Stomach (tissue), 19 donors: ENCODE measurements at places on chromosomes 16 and 17. TPM values are rescaled to one million over a fixed set of nuclear protein-coding genes. Genes with fewer than 3 reads are reported as not detected.

The DBNDD1 gene
- total RNA-seq: not detected

The GCGR gene
- not detected for total RNA-seq

- H3K4me1 ChIP-seq: peaks cover 14% of the 10 kb centered on the region
- no peak overlapping the region for H3K4me3 ChIP-seq
- no peak for DNase-seq
These were observed 10.9 kb downstream of the CTRB2 start for GRCh38 chr16:75195811-75196790.

DNA sequence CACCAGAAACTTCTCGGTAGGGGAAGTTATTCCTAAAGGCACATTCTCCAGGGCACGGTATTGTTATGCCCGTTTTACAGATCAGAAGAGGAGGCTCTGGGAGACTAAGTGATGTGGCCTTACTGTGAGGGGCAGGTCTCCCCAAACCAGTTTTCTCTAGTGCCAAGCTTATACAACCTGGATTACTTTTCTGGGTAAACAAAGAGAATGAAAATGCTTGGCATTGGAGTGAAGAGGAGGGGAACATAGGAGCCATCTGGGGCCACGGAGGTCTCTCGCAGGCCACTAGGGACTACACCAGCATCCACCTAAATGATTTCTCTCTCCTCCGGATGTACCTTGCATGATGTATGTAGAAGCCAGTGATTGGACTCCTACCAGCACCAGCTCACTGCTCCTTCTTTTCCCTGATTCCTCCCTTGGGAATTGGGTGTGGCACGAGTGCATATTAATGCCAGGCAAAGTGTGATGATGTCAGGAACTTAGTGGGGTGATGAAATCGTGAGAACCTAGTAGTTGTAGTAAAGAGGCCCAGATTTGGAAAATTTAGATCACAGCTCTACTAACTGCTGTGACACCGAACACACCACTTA is 674 bp downstream of the TOM1L1 start:
- H3K27me3 ChIP-seq: peaks cover 5% of the 10 kb centered on the region
- no peak overlapping the region for H3K4me3 ChIP-seq
- H3K36me3 ChIP-seq: no peaks in the 10 kb centered on the region
- H3K4me1 ChIP-seq: peaks cover 12% of the 10 kb centered on the region
- no peak overlapping the region for H3K27ac ChIP-seq

DNA sequence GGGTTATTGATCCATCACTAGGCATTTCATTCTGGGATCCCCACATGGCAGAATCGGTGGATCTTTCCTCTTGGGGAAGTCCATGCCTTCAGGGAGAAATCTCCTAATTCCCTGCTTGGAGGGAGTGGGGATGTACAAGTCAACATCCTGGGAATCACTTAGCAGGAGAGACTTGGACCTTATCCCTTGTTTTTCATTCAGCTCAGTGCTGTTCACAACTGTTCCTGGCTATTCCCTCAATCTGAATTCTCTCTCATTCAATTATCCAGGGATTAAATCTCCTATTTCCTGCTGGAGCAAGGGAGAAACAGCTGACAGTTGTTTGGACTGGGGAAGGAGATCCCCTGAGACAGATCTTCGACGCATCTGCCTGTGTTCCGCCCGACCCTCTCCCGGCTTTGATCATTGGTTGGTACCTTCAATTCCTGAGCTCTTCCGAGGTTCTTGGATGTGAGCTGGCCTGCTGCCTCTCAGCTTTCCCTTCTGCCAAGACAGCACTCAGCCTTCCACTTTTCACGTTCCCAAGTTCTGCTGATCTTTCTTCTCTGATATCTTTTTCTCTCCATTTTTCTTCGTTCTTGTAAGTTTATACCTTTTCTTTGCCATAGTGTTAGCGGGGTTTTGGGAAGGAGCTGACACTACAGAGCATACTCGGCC is 115.4 kb upstream of the GNAO1 start:
- DNase-seq: peak; percentile 13
- no peaks in the 10 kb centered on the region for H3K36me3 ChIP-seq
- no peak overlapping the region for H3K4me3 ChIP-seq
- no peak overlapping the region for H3K27ac ChIP-seq
